Stimulated activated CD4-positive, alpha-beta T cell treated with anti-CD3 and anti-CD28 coated beads, Interleukin-15, amount 100 ng/mL, for 24 hours (primary cell): ENCODE measurements at places on chromosomes 11 and 22.

DNA sequence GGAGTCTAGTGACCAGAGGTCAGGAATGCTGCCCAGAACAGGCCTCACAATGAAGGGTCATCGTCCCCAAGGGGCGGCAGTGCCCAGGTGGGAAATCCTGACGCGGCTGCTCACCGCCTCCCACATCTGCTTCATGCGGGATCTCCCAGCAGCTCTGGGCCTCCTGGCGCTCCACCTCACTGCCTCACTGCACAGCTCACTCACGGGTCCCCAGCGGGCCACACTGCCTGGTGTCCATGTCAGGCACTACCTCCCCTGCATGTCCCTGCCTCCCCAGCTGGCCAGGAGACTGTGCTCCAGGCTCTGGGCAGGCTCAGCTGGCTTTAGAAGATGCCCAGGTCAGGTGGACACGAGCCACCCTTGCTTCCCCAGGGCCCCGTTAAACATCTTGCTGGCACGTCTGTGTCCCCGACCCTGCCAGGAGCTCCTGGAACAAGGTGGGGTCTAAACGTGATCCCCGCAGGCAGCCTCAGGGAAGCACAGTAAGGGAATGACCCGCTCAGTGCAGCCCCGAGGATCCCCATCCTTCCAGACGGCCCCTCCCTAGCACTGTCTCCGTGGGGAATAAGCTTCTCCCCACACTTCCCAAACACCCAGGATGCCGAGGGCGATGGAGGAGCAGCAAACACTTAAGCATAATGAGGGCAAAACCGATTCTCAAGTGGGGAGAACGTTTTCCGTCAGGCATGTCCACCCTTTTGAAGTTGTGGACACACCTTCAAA, 93.2 kb downstream of the TRMU start:
- no peak for DNase-seq

- DNase-seq = peak; percentile 14
Measured at GRCh38 chr22:33920197-33920540, at the start of gene LARGE1. Gene LARGE1, minus strand, starts transcription at chr22:33920476.

DNA sequence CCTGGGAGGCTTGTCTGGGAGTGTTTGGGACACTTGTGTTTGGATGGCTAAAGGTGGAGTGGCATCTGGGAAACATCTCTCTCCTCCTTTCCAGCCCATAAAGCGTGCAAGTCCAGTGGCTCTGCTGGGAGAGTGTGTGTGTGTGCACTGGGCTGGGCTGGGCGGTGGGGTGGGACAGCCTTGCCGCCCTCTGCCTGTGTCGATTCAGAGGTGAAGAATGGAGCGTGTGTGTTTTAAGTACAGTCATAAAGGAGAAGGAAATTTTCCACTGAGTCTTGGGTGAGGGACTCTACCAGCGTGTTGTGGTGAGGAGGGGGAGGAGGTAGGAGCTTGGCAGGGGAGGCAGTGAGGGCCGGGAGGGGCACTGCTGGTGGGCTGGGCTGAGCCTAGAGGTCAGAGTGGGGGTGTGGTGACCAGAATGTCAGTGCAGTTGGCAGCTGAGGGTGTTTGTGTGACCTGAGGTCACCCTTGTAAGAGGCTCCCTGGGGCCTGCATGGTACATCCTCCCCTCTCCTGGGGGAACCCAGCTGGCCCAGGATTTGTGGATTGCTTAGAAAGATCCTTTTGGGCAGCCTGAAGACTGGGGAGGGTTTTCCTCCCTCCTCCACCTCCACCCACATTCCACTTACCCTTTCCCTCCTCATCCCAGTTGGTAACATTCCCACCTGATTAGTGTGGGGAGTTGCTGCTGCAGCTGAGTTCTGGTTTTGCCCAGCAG, 1.7 kb downstream of the TIMP3 start:
- DNase-seq = no peak

DNA sequence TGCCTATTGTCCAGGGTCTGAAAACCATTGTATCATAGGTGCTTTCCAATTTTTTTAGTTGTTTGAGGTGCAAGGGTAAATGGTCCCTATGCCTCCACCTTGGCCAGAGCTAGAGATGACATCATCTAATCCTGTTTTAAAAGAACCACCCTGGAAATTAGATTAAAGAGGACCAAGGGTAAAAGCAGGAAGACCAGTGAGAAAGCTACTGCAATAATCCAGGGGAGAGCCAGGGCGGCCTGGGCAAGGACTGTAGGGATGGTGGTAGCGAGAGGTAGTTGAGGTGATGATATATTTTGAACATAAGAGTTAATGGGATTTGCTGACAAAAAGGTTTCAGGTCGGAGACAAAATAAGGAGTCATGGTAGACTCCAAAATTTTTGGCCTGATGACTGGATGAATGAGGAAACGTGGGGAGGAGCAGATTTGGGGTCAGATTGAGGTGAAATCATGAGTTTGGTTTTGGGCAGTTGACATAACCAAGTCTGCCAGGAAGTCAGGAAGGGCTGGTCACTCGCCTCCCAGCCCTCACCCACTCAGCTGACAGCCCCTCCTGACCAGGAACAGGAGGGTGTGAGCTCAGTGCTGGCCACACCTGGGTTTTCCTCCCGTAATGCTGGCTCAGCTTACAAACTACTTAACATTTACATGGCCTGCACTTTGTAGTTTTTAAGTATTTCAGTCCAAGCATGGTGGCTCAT, 23.0 kb downstream of the SCN4B start:
- no peak for DNase-seq

GRCh38 chr11:14927146-14927545, 35.1 kb upstream of the CYP2R1 start:
- no peak for DNase-seq

GRCh38 chr11:44637487-44637886, 72.0 kb downstream of the CD82 start:
- DNase-seq = no peak

- DNase-seq = no peak
Measured at GRCh38 chr11:109785198-109785597, 308.0 kb upstream of the ZC3H12C start.
